Activated CD4-positive, alpha-beta T cell treated with anti-CD3 and anti-CD28 coated beads, Interleukin-2, amount 50 U/mL, for 1 hour (primary cell): ENCODE measurements at places on chromosomes 4 and X.

DNA sequence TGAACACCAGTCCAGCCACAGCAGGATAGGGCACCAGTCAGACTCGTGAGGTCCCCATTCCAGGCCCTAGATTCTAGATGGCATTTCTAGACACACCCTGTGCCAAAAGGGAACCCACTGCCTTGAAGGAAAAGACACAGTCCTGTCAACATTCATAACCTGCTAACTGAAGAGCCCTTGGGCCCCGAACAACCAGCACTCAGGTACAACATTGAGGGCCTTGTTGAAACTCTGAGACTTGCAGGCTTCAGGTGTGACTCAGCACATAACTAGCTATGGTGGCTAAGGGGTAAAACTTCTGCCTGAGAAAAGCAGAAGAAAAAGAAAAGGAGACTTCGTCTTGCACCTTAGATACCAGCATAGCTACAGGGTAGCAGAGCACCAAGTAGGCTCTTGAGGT is 252.9 kb upstream of the GRID2 start:
- no peak for DNase-seq

DNA sequence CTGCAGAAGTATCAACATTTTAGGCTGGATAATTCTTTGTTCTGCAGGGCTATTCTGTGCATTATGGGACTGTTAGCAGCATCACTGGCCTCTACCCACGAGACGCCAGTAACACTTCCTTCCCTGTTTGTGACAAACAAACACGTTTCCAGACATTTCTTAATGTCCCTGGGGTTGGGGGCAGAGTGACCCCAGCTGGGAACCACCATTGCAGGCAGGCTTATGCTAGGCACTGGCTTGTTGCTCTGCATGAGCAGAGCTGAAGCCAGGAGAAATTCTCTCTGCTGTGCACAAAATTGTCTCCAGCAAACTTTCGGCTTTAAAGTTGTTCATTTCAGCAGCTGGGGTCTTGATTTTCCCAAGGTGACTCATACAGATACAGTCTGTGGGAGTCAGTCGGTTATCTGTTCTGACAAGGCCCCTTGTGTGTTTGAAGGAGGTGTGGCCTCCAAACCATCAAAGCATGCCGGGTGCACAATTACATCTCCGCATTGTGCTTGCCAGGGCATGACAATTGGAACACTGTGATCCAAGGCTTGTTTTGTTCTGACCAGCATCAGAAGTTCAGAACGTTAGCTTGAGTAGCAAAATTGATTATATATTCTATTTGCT is 156.4 kb upstream of the BOD1L1 start:
- DNase-seq = no peak

DNA sequence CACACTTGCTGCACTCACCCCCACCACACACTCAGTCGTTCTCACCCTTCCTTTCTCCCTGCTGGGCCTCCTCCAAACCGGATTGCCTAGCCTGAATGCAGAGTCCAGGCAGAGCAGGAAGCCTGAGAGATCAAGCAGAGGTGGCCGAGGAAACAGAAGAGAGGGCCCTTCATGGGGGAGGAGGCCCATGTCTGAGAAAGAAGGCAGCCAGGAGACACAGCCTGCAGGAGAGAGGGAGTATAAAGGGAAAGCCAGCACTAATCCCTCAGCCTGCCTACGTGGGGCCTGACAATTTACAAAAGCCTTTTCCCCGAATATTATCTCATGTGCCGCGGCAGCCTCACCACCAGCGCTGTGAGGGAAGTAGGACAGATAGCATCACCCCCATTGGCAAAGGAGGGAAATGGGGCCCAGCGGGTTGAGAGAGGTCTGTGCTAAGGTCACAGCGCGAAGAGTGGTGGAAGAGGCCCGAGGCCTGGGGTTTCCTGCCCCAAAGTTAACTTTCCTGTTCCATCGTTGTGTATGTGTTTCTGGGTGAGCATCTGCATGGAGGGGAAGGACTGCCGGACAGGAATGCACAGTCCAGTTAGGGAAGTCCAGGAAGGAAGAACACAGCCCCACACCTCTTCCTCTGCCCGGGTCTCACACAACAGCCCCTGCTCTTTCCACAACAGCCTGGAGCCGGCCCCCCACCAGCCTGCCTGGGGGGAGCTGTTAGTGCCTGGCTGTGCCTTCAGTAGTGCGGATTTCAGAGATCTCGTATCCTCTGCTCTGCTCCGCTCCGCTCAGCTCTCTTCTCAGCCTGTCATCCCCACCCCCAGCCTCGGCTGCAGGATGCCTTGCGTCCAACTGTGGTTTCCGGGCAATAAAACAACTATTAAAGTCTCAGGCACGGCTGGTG is 50.9 kb upstream of the BCOR start:
- DNase-seq = no peak

GRCh38 chr4:6177587-6178197 is 22.7 kb downstream of the JAKMIP1 start:
- peak; percentile 17 for DNase-seq

GRCh38 chr4:20944961-20945360 is 244.7 kb downstream of the PACRGL start:
- no peak for DNase-seq

DNA sequence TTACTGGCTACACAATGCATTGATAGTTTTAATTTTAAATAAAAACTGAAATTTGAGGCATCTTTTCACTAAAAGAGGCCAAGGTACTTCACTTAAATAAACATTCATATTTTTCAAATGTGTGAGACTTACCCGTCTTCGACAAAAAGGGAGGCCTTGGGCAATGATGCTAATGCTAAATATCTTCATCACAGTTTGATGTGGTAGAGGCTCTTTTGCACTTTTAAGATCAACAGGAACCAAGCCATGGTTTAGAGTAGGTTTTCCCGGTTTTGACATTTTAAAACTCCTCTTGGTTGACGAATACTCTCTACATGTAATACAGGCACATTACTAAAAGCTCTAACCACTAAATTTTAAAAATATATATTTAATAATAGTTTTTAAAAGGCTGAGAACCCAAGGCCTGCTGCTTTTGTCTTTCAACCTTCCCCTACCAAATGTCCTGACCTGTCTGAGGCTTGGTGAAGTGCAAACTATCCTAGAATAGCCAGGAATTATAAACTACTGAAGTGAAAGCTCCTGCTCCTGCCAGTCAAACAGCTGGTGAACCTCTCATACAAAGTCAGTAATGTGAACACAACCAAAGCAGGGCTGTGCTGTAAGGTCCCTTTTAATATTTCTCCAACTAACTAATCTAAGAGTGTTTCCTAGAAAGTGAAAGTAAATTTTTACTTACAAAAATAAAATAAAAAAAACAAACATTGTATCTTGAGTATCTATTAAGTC is 153.7 kb downstream of the FBXW7 start:
- DNase-seq = no peak

DNA sequence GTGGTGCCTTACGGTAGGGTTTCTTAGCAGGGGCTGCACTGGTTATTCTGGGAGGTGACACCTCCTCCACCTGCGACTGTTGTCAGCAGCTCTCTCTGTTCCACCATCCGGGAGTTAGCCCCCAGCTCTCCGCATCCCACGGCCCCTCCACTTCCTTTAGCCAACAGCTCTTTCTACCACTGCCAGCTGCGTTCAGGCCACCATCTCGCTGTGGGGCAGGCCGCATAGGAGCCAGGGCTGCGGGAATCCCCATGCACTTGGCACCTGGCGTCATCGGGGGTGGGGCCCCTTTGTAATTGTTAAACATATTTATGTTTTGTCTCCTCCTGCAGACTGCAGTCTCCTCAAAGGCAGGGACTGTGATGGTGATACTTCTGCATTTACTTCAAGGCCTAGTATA is 480.2 kb downstream of the SMARCA1 start:
- no peak for DNase-seq

GRCh38 chrX:150508018-150508417 is 60.4 kb upstream of the MTM1 start:
- DNase-seq = no peak

DNA sequence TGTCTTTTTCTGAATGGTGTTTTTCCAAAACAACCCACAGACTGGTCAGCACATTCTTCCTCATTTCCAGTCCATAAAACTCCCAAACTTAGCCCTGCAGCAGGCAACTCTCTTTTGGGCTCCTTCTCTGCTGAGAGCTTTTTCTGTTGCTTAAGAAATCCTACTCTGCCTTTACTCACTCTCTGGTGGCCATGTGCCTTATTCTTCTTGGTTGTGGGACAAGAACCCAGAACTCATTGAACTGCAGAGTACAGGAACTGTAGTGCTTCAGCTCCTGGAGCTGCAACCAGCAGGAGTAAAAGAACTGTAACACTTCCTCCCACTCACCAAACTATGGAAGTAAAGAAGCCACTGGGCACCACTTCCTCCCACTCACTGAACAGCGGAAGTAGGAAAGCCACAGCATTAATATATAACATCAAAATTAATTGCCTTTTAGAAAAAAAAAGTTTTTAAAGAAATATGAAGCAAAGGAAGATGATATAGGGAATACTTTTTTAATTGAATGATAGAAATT is 864.1 kb upstream of the PCDH10 start:
- DNase-seq = no peak

GRCh38 chrX:55714161-55714560 is 3.4 kb upstream of the RRAGB start:
- DNase-seq = no peak

- DNase-seq = no peak
Observed at GRCh38 chrX:2632533-2633504, 58.3 kb upstream of the CD99 start.
